ENCODE measurements at places on chromosomes 2 and 18.

DNA sequence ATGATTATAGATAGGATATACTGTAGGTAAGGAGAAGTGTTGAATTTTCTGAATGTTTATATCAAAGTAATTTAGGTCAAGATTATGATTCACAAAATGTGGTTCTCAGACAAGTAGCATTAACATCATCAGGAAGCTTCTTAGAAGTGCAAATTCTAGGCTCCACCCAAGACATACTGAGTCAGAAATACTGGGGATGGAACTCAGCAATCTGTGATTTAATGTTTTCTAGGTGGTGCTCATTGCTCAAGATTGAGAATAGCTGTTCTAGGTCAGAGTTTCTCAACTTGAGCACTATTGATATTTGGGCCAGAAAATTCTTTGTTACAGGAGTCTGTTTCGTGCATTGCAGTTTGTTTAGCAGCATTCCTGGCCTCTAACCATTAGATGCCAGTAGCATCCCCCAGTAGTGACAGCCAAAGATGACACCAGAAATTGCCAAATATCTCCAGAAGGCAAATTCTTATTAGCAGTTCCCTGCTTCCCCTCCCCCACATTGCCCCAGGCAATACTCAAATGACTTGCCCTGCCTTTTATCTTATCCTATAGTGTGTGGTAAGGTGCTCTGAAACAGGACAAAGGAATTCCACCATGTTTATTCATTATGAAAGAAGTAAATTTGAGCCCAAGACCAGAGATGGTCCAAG, 1001.2 kb downstream of the DPP10 start:
- no peak for DNase-seq

DNA sequence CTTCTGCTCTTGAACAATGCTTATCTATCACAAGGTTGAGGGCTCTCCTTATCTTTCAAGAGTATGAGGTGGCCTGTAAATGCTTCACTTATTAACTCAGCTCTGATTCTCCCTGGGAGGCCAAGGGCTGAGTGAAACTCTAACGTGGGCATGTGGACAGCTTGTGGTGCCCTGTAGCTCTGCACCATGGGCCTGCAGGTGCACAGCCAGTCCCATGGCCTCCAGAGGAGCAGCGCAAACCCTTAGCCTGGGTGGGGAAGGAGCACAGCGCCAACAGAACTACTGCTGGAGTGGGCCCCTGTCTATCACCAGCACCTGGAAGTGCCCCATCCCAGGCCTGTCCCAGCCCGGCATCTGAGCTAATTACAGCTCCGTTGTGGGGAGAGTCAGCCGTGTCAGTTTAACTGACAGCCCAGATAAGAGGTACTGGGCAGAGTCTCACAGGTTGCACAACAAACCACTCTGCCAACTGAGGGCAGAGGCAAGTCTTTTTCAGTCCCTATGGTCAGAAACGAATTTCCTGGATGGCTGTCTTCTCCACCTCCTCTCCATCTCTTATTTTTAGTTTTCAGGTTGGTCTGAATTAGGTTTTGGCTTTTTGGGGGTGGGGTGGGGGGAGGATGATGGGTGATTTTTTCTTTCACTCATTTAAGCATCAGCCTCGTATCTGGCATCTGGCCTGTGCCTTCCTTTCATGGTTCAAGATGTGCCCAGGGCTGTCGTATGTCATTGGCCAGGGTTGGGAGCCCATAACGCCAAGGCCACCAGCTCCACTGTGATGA, 219.5 kb downstream of the BCL2 start:
- DNase-seq, result no peak

DNA sequence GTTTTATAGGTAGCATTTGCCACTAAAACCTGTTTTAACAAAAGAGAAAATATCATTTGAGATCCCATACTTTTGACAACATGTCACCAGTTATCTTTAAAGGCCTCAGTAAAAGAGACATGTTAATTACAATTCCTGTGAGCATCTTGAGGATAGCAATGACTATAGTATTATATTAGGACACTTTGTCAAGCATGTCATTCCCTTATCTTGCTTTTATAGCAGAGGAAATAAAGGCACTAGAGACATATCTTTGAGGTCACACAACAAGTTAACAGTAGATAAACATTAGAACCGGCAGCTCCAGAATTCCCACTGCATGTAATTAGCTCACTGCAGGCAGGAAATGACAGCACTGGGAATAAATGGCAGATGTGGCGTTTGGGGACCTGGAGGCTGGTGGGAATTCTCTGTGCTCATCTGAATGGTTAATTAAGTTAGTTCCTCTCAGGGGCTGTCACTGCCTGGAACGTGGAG, 25.9 kb downstream of the LYPD6B start:
- DNase-seq, result no peak

DNA sequence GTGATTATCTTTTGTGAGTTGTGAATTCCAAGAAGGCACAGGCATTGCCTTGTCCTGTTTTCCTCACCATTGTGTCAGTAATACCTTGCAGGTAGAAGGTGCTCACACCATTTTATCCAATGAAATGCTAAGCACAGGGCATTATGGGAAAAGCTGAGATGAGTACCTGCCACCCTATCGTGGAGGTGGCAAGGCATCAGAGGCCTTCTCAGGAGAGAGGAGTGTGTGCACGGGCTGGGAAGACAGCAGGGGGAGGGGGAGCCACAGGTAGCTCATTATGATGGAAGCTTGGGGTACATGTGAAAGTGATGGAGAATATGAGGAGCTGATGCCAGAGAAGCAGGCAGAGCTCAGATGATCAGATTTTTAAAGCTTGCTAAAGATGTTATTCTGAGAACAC, 69.5 kb downstream of the ASAP2 start:
- no peak for DNase-seq

DNA sequence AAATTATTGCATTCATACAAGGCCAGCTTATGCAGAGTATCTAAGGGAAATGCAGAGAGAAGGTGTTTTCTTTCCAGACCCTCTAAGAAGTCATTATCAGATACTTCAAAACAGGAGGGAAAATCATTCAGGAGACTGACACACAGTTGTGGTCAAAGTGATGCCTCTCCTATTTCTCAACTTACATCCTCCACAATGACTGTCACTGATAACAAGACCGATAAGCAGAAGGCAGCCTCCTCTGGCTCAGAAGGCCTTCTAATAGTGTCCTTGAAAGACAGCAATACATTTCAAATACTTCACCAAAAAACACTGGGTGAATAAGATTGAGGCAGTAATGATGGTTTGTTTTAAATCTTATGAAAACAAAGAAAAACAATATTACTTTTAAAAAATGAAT, 199.7 kb downstream of the PIEZO2 start:
- no peak for DNase-seq

DNA sequence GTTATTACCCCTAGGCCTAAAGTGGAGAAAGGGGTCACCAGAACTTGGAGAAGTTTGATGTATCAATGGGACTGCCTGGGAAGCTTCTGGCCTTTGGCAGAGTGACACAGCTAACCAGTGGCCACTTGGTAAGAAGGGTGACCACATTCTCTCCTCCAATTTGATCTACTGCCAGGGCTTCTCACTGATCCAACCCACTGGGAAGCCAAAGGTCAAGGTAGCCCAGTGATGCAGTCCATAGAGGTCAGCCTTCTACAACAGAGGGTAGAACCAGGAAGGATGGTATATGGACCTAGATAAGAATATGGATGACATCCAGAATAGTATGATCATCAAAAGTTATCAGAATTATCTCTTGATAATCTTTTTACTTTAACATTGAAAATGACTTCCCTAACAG, 493.6 kb downstream of the NYAP2 start:
- no peak for DNase-seq

DNA sequence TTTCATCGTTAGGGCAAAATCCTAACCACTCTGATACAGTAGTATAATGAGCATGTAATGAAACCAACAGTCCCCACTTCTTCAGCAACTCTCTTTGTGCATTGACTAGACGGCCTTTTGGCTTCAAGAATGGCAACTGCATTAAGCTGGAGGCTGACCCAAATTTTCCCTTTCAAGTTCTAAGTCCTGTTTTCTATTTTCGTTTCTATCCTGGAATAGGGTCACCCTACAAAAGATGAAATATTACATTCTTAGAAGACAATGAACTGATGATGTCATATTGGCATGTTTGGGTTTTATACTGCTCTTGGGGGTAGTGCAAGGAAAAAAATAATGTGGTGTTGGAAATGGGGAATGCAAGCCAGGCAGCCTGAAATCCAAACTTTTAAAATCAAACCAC, 254.4 kb downstream of the ETAA1 start:
- no peak for DNase-seq

DNA sequence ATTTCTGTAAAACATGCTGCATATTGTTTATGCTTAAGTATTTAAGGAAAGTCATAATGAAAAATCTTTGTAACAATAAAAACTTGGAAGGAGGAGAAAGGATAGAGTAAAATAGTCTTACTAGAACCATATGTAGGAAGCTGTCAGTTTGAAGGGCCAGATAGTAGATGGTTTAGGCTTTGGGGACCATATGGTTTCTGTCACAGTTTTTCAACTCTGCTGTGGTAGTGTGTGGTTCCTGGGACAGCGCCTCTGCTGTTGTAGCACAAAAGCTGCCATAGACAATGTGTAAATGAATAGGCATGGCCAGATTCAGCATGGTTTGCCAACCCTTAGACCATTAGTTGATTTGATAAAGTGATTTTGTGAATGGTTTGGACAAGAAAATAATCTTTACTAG, 75.5 kb downstream of the SLC39A10 start:
- DNase-seq, result no peak

DNA sequence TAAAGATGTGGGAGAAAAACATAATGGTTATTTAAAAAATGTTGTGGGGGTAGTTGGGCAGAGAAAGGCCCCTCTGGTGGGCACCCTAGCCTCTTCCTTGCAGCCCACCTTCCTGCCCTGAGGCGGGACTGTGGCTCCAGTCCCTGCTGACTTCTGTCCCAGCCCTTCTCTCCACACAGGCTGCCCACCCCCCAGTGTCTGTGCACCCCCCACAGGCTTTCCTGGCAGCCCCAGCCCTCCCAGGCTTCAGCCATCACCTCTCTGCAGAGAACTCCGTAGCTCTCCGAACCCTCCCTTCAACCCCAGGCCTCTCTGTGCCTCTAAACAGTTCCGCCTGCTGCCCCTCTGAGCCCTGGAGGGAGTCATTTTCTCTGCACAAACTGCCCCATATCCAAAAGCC, 75.4 kb downstream of the DYSF start:
- no peak for DNase-seq

DNA sequence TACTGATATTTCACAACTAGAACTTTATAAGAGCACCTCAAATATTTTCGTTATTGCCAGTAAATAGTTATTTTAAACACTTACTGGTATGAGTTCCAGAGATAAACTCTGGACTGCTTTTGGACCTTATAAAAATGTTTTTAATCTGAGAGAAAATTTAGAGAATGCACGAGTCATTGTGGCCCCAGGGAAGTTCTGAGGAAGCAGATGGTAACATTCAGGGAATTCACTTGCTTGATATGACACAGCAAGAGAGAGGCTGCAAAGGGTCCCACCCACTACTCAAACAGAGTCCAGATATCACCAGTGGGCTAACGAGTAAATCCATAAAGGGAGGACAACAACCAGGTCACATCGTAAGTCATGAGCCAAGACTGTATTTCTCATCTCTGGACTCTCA, 526.8 kb downstream of the TDRD15 start:
- no peak for DNase-seq

DNA sequence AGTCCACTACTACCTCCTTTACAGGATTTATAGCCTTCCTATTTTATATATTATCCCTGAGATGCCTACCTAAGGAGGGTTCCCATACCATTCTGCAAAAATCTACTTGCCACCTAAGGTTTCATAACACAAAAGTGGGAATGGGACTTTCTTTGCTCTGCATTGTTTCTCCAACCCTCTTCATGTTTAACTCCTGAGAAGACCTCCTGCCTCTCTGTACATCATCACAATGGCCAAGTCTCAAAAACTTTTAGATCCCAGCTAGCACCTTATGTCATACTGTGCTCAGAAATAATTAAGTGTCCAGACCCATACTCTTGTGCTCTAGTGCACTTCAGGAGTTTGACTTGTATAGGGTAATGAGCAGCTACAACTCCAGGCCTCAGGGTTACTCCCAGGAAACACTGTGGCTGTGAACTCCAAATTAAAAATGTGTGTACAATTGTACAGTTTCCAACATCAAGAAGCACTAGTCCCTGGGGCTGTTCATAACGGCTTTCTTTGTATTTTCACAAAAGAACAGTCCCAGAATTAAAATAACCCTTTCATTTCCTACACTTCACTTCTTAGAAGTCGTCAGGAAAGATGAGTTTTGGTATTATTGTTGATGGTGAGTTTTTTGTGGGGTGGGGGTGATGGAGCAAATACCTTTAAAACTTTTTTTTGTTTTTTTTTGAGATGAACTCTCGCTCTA, 39.4 kb downstream of the METAP1D start:
- DNase-seq, result no peak

DNA sequence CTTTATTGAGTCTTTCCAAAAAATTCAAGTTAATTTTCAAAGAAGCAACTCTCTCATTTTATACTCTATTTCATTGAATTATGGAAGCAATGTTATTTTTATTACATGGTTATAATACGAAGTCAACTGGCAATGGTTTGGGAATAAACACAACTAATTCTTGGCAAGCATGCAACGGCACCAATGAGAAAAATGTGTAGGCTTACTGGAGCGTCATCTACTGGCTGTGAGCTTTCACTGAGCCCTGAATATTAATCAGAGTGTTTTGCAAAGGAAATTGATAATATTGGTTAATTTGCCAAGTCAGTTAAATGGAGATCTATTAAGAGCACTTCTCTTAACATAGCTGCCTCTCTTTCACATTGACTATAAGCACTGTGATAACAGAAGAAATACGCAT, 163.9 kb downstream of the IKZF2 start:
- DNase-seq, result no peak

- DNase-seq, result no peak
Observed at GRCh38 chr2:6081955-6082624, 389.9 kb downstream of the SOX11 start.

DNA sequence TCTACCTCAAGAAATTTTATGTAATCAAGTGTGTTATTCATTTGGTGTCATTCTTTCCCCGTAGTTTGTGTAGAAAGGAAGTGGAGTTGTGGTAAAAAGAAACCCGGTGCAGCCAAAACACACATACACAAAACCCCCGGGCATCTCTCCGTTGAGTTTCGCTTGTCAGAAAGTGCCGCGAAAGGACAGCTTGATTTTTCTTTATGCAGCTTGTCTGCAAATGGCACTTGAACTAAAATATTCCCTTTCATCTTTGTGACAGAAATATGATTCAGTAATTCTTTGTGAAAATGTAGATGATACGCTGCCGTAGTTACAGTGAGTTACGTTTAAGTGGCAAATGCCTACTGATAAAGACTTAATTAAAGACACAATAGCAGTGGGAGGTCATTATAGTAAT, 268.8 kb upstream of the SPRED2 start:
- DNase-seq, result no peak

DNA sequence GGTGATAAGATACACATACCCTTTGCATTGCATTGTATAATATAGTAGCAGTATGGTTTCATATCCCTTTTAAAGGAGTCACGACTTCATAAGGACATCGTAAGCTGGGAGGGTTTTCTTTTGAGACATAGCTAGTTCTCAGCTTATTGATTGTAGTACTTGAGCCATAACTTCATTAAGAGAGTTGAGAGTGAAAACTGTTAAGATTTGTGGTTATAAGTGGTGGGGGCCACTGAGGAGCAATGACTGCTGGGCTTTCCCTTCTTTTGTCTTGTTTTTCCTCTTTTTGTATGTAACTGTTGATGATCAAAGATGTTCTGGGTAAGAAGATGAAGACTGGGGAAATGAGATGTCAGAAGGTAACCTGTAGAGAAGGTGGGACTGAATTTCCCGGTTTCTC, 11.0 kb downstream of the EIF5B start:
- DNase-seq, result no peak

Data from D341Med (cell line).